ENCODE measurements at places on chromosomes 3 and 15.

- H3K4me1 ChIP-seq: peaks cover 64% of the 10 kb centered on the region
- peaks cover 10% of the 10 kb centered on the region for H3K36me3 ChIP-seq
- DNase-seq: no peak
- H3K4me3 ChIP-seq: no peak overlapping the region
- H3K27ac ChIP-seq: peak overlapping the region; percentile 36
Observed at GRCh38 chr15:41921639-41922038, 27.8 kb upstream of the SPTBN5 start.

DNA sequence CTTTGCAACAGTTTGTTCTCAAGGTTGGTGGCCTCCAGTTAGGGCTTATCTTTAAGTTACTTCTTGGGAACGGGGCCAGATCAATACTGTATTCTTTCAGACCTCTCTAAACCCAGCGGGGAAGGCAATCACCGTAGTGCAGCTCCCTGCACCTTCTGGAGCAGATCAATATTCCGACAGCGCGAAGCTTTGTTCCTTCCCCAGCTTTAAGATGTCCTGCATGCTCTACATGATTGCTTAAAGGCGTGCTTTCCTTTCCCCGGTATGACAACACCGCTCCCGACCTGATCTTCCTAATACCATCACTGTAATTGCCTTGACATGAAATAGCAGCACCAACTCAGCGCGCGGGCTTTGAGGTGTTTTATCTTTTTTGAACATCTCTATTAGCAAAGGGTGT is 755.2 kb downstream of the NR2F2 start:
- H3K36me3 ChIP-seq: no peaks in the 10 kb centered on the region
- no peaks in the 10 kb centered on the region for H3K4me1 ChIP-seq
- H3K4me3 ChIP-seq: no peak overlapping the region
- no peaks in the 10 kb centered on the region for H3K27me3 ChIP-seq
- no peak overlapping the region for H3K27ac ChIP-seq
- no peak for DNase-seq

DNA sequence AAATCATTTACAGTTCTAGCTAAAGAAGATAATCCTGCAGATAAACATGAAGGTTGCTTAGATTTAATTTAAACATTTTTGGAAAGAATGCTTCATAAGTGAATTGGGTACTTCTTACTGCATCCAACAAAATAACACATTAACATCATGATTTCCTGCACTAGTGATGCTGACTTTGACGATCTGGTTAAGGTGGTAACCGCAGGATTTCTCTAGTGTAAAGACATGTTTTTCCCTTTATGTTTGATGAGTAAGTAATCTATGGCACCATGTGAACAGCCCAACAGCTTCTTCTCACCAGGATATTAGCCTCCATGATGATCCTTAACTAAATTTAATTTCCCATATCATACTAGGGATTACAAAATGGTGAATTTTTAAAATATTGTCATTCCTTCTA is 14.1 kb downstream of the SPPL2A start:
- peaks cover 9% of the 10 kb centered on the region for H3K4me1 ChIP-seq
- peaks cover 33% of the 10 kb centered on the region for H3K36me3 ChIP-seq
- H3K27ac ChIP-seq: no peak overlapping the region
- DNase-seq: no peak
- H3K27me3 ChIP-seq: no peaks in the 10 kb centered on the region

GRCh38 chr3:72230774-72231379 is 445.9 kb upstream of the PROK2 start:
- H3K27me3 ChIP-seq: no peaks in the 10 kb centered on the region
- DNase-seq: no peak
- H3K4me3 ChIP-seq: no peak overlapping the region

DNA sequence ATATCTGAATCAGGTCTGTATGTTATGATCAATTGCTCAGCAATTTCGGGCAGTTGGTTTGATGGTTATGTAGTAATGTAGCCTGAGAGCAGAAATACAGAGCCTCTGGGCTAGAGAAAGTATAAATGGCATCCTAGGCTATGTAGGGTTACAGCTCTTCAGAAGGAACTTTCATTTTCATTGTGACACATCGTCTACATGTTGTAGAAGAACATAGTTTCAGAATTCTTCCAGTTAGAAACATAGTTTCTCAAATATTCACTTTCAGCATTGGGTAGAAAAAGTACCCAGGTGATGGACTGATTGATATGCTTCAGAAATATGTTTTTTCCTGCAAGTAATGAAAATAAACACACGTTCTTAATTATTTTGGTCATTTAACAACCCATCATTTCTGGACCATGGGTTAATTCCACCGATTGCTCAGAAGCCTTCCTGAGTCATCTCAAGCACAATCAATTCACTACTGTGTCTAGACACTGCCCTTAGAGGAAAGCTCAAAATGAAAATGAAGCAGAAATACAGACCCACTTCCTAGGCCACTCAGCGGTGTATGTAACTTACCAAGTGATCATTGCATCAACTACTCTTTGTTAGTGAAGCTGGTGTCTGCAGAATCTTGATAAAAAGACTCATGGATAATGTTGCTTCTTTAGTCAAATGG is 88.8 kb upstream of the TSEN2 start:
- no peaks in the 10 kb centered on the region for H3K27me3 ChIP-seq
- no peak for DNase-seq
- peaks cover 11% of the 10 kb centered on the region for H3K4me1 ChIP-seq
- H3K27ac ChIP-seq: no peak overlapping the region

- DNase-seq: no peak
- H3K36me3 ChIP-seq: no peaks in the 10 kb centered on the region
- peaks cover 34% of the 10 kb centered on the region for H3K4me1 ChIP-seq
- H3K4me3 ChIP-seq: no peak overlapping the region
Observed at GRCh38 chr3:171873580-171873979, 30.4 kb downstream of the TMEM212 start.

GRCh38 chr15:77035584-77035983 is 35.3 kb downstream of the TSPAN3 start:
- peaks cover 27% of the 10 kb centered on the region for H3K36me3 ChIP-seq
- no peak overlapping the region for H3K4me3 ChIP-seq
- peaks cover 16% of the 10 kb centered on the region for H3K4me1 ChIP-seq
- no peak for DNase-seq

DNA sequence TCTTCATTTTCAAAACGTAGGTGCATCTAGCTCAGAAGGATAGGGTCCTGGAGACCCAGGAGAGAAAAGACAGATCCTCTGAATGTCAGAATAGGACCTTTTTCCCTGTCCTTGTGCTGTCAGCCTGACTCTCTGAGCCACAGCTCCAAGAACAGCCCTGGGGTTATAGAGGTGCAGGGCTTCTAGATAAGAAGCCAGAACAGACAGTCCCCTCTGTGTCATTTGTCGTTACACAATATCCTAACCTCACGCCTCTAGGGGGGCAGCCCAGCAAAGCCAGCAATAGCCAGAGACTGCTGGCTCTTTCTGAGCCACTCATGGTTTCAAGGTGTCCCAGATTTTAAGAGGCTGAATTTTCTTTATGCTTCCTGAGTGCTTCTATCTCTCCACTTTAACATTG is 153.2 kb upstream of the THBS1 start:
- H3K4me3 ChIP-seq: no peak overlapping the region
- H3K27ac ChIP-seq: peak overlapping the region; percentile 41
- no peaks in the 10 kb centered on the region for H3K27me3 ChIP-seq
- H3K36me3 ChIP-seq: no peaks in the 10 kb centered on the region
- H3K4me1 ChIP-seq: peaks cover 39% of the 10 kb centered on the region

DNA sequence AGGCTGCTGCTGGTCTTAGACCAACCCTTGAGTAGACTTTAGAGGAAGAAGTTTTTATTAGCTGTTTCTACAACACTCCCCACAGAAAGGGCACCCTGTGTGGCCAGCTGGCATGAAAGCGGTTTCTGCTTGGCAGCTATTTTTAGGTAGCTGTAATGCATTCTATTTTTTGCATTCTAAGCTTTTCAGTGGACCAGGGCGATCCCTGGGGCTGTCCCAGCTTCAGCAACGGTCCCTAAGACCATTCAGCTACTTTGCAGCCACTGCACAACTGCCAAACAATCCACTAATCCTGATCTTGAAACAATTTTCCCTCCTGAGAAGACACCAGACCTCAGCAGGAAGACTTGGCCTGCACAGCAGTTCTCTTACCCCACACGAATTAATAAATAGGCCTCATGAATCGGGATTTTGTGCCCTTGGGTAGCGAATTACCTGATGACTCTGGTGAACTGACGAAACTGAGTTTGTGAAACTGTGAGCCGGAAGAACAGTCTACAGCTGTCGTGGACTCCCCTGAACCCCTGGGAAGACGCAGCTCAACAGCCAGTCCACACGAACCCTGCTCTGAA is 14.6 kb upstream of the TFRC start:
- H3K27me3 ChIP-seq: no peaks in the 10 kb centered on the region
- DNase-seq: no peak
- H3K36me3 ChIP-seq: no peaks in the 10 kb centered on the region
- H3K27ac ChIP-seq: no peak overlapping the region
- no peaks in the 10 kb centered on the region for H3K4me1 ChIP-seq
- H3K4me3 ChIP-seq: no peak overlapping the region

DNA sequence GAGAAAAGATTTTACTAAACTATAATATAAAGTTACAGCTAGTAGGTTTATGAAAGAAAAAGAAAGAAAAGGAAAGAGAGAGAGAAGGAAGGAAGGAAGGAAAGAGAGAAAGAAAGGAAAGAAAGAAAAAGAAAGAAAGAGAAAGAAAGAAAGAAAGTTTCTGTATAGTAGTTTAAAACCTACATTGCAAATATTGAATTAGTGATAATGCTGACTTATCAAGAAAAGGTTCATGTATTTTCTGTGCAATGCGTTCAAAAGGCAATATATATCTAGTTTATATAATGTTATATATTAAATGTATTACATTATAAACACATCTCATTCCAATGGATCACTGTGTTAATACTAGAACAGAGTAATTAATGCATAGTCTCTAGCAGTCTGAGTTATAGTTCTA is 648.4 kb downstream of the ZBBX start:
- DNase-seq: no peak
- no peaks in the 10 kb centered on the region for H3K4me1 ChIP-seq
- H3K27ac ChIP-seq: no peak overlapping the region
- H3K36me3 ChIP-seq: no peaks in the 10 kb centered on the region
- no peak overlapping the region for H3K4me3 ChIP-seq
- H3K27me3 ChIP-seq: no peaks in the 10 kb centered on the region

GRCh38 chr3:73552700-73553099 is 72.0 kb downstream of the PDZRN3 start:
- no peaks in the 10 kb centered on the region for H3K27me3 ChIP-seq
- no peak for DNase-seq
- H3K4me3 ChIP-seq: no peak overlapping the region
- no peaks in the 10 kb centered on the region for H3K36me3 ChIP-seq

DNA sequence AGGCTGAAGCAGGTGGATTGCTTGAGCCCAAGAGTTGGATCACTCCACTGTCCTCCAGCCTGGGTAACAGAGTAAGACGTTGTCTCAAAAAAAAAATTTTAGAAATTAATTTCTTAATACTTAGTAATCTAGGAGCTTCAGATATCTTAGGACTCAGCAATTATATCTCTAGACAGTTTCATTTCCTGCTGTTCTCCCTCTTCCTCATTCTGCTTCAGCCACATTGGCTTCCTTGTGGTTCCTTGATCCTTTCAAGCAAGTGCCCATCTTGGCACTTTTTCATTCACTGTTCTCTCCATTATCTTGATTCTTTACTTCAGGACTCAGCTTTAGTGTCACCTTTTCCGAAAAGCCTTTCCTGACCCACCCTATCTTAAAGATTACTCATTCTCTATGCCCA is 22.5 kb downstream of the TMEM202 start:
- no peaks in the 10 kb centered on the region for H3K36me3 ChIP-seq
- H3K4me1 ChIP-seq: no peaks in the 10 kb centered on the region
- H3K27ac ChIP-seq: no peak overlapping the region
- no peak overlapping the region for H3K4me3 ChIP-seq
- DNase-seq: no peak
- H3K27me3 ChIP-seq: no peaks in the 10 kb centered on the region

- DNase-seq: no peak
- H3K4me3 ChIP-seq: no peak overlapping the region
- no peaks in the 10 kb centered on the region for H3K36me3 ChIP-seq
Observed at GRCh38 chr3:179454887-179455286, 3.6 kb upstream of the GNB4 start.
